ENCODE measurements at places on chromosomes 4 and X. TPM values are rescaled to one million over a fixed set of nuclear protein-coding genes. Genes with fewer than 3 reads are reported as not detected.
A peak's percentile ranks its signal among the peaks of the same experiment; 100 is the strongest.

Gene KCNE5
- 1.4 TPM for total RNA-seq

Gene SLC30A9
- 36.6 TPM for total RNA-seq

Gene SULT1E1
- not detected for total RNA-seq

Gene TAF7L
- not detected for total RNA-seq

Gene PNMA6F
- total RNA-seq: not detected

- no peak for DNase-seq
Observed at GRCh38 chrX:27132862-27133261, 330.3 kb downstream of the PPP4R3C start.

DNA sequence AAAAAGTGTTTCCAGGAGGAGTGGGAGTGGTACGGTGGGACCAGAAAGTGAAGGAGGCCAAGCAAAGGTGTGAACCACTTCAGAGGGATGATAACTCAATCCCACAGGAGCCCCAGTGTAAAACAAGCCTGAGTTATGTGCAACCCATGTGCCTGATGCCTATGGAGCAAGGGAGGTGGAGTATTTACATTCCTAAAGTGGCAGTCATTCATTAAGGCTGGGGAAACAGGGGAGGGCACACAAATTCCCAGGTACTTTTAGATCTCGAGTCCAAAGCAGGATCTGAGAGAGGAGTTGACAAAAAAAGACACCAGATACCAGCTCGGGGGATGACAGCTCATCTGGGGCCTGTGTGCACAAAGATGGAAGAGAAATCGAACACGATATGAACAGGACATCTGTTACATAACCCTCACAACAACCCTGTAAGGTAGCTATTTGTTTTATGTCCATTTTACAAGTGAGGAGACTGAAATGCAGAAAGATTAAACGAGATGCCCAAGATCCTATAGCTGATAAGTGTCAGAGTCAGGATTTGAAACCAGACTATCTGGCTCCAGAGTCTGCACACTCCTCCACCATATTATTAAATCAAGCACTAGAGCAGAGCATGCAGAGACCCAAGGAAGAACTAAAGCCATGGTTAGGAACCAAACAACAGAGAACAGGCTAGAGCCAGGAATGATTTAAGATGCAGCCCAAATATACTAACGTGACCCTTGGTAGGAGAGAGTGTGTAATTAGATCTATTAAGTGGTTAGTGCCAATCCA, 91.9 kb upstream of the MAPK10 start:
- no peak for DNase-seq

- no peak for DNase-seq
Observed at GRCh38 chr4:80012291-80012690, 60.7 kb downstream of the ANTXR2 start.

GRCh38 chr4:156824451-156825060, 147.0 kb downstream of the PDGFC start:
- DNase-seq: no peak

GRCh38 chrX:57121816-57122215, 468 bp upstream of the SPIN2B start:
- no peak for DNase-seq

GRCh38 chrX:29435396-29435795, 780.0 kb upstream of the MAGEB2 start:
- DNase-seq: no peak

GRCh38 chr4:89254847-89255246, 52.8 kb downstream of the GPRIN3 start:
- no peak for DNase-seq

DNA sequence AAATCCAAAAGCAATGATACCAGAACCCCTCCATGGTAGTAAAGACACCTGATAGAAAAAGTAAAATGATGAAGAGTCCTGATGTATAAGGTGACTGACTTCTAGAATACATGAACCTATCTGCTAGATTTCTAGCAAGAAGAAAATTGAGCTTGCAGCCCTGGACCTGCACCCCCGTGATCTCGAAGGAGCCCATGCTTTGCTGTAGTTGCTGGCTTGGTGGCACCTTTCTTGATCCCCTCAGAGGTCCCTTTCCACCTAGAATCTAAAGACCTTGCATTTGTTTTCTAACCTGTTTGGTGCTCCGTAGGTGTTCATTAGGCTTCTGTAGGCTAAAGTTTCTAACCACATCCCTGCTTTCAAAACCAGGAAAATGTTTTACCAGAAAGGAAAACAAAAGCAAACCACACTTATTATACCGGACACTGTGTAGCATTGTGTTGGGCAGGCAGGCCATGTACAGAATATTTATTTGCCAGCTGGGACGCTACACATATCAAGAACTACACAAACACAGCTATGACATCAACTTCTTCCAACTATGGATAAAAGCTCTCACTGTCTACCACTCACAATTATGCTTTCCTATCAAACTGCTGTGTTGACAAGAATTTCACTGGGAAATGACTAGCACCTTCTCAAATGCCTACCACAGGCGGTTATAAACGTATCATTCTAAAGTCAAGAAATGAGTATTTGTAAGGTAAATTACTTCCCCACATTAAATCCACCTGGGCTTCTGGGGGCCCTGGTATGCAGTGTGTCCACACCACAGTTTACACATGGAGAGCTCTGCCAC, 316.2 kb downstream of the UNC5C start:
- DNase-seq: no peak

DNA sequence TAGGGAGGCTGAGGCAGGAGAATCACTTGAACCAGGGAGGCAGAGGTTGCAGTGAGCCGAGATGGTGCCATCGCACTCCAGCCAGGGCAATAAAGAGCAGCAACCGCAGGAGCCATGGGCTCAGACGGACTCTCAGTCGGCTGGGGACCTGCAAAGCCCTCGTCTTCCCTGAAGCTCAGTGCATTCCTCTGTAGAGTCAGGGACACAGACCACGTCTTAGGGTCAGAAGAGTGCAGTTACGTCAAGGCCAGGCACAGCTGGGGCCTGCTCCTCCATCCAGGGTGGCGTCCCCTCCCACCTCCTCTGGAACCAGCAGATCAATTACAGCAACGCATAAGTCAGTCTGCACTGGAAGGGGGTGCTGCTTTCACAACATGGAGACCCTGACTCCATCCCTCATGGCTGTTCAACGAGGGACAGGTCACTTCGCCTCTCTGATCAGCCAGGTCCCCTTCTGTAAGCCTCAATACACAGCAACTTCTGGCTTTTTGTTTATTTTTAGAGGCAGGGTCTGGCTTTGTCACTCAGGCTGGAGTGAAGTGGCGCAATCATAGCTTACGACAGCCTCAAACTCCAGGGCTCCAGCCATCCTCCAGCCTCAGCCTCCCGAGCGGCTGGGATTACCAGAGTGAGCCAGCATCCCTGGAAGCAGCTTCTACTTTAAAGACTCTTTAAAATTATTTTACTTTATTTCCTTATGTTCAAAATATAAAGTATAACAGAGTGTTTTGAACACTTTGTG, 76.4 kb downstream of the ZFYVE28 start:
- DNase-seq: peak; percentile 40

DNA sequence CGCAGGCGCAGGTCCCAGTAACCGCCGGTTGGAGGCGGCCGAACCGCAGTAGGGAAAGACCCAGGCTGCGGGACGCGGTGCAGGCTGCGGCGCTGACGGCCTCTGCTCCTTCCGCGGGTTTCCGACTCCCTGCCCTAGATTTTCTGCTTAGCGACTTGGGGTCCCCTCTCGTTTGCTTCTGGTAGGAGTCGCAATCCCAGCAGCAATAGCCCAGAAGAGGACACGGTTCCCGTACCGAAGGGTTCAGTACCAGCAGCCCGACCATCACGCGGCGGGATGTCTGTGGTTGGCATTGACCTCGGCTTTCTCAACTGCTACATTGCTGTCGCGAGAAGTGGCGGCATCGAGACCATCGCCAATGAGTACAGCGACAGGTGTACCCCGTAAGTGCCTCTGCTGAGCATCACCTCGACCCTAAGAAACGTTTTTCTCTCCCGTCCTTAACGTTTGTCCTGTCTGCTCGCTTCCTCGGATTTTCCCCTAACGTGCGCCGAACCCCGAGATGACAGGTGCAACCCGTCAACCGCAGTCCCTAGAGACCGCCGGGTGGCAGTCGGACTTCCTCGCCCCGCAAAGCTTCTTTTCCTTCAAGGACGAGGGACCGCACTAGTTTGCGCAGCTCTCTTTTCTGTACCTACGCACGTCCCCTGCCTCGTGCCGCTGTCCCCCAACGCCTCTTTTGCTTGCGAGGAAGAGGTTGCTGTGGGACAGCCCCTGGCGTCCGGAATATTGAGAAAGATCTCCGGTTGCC, at the start of gene HSPA4L:
Gene HSPA4L, plus strand, starts transcription at position 48 of the 751 bp plus-strand sequence. Its CDS starts 229 bp downstream, at position 277.
- peak; percentile 55 for DNase-seq

DNA sequence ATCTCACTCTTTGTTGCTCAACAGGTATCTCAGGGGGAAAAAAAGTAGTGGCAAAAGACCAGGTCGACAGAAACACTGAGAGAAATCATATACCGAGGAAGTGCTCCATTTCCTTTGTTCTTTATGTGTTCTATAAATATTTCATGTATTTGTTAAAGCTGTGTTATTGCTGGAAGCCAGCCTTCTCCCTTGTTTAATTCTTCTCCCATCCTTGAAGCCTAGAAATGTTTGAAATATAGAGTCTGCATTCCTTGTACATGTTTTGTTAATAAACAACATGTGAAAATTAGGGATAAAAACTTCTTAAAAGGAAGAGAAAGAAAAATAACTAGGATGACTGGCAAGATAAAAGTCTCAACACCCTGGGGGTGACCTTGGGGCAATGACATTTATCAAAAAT, 186.2 kb downstream of the ANKRD50 start:
- DNase-seq: no peak

DNA sequence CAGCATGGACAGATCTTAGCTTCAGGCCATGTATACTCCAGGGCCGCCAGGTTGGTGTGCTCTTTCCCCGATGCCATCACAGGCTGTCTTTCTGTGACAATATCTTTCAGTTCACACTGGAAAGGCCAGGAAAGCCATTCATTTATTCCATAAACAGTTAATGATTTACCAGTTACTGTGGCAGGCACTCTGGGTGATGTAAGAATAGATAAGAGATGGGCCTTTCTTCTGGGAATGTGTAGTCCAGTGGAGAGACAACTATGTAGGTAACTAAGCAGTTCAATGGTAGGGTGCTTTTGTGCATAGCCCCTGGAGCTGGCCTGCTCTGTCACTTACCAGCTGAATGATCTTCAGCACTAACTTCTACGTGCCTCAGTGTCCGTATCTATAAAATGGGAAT, 46.3 kb upstream of the LEF1 start:
- DNase-seq: no peak

DNA sequence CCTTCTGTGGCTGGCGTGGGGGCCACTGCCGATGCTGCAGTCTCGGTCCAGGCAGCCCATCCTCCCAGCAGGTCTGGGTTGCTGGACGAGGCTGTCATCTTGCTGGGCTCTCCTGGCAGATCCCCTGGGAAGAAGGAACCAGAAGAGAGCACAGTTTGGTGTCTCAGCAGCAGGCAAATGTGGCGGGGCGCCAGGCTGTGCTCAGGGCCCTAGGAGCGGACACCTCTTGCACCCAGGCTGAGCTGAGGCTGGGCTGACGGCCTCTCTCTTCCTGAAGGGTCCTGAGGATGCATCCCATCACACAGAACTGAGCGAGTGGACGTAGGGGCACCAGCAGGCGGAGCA, 39.2 kb upstream of the CPLX1 start:
- DNase-seq: no peak

GRCh38 chr4:1553365-1553764, 130.7 kb downstream of the FAM53A start:
- no peak for DNase-seq

DNA sequence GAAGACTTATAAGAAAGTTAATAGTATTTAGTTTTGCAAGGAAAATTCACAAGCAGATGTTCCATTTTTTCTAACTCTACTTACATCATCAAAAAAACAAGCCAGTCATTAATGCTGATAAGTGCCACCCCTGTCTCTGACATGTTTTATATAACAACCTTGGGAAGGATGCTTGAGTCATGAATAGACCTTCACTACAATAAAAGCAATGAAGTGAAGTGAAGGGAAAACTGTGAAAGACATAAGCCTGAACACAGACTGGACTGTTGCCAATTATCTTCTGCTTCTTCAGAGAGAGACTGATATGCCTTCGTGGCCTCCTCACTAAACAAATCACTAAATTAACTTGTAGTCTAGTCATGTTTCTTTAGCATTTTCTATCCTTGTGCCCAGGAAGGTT, 353.2 kb downstream of the PDHA2 start:
- DNase-seq: no peak

DNA sequence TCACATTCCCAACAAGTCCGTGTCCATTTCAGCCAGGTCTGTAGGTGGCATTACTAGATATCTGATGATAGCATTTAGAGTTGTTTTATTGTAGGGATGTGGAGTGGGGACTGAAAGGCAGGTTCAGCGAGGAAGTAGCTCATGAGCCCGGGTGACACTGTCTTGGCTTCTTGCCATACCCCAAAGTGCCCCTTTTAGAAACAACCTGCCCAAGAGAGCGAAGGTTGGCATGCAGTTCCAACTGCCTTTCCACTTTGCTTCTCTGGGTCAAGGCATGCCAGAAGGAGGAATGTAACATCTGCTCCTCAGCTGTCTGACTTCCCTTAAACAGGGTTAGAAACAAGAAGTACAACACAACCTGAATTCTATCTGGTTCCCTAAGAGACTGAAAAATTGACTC, 9.0 kb downstream of the GRIA3 start:
- DNase-seq: no peak

GRCh38 chr4:54368281-54369265, 139.5 kb downstream of the PDGFRA start:
- no peak for DNase-seq

GRCh38 chrX:18617407-18617750, 54.5 kb downstream of the RS1 start:
- no peak for DNase-seq

- no peak for DNase-seq
Observed at GRCh38 chr4:146981651-146982050, 36.0 kb upstream of the TTC29 start.

GRCh38 chrX:33188286-33188685, 23.1 kb downstream of the DMD start:
- DNase-seq: no peak

GRCh38 chr4:186563761-186564160, 8.4 kb upstream of the MTNR1A start:
- DNase-seq: no peak

DNA sequence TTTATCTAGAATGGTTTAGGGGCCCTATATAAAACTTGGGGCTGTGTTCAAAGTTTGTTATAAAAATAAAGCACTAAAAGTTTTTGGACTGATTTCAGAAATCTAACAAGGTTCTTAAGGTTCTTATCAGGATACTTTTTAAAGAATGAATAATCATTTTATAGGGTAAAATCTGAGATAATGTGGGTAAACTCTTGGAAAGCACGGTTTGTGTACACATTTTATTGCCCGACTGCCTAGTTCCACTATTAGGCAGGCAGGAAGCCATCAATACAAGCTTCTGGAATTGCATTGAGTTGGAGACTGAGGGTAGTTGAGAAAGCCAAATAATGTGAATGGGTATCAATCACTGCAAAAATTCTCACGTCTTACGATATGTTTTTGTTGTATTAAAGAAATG, 331.0 kb upstream of the PITX2 start:
- no peak for DNase-seq

- DNase-seq: no peak
Observed at GRCh38 chr4:72888331-72888730, 181.2 kb downstream of the COX18 start.
